Activated effector memory CD4-positive, alpha-beta T cell treated with Interleukin-2 at 50 U/mL for 16 hours (primary cell): ENCODE measurements at places on chromosomes 16 and 17.

DNA sequence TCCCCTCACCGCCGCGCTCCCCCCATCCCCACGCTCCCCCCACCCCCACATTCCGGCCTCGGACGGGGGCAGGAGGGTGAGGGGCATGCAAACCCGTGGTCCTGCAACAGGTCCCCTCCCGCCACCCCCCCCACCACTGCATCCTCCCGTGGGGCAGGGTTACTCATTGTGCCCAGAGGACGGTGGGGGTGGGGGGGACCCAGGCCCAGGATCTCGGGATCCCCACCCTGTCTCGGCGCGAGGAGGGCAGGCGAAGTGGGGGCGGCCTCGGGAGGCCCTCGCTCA, 8.5 kb downstream of the SLC22A31 start:
- no peak for DNase-seq

DNA sequence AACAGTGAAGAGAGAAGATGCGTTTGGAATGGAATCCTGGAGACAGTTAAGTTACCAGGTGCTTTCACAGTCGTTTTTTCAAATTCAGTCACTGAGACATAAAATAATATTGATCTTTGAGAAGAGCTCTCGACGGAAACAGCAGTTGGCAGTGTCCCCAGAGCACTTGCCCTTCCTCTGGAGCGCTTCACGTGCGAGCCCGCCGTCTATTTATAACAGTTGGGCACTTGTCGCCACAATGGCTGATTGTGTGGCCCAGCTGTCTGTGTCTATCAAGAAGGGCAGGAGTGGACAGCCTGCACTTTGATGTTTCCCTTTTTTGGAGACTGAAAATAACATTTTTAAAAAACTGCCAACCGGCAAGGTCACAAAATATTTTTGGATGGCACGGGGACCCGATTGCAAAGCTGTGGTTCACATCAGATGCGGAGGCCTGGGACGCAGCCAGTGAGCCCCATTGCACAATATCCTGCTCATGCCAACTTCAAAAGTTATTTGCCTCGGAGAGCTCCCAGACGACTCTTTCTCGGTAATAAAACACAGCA, 62.9 kb downstream of the ADCY9 start:
- no peak for DNase-seq

- DNase-seq = no peak
Observed at GRCh38 chr17:46097497-46097896, 95.7 kb downstream of the KANSL1 start.

DNA sequence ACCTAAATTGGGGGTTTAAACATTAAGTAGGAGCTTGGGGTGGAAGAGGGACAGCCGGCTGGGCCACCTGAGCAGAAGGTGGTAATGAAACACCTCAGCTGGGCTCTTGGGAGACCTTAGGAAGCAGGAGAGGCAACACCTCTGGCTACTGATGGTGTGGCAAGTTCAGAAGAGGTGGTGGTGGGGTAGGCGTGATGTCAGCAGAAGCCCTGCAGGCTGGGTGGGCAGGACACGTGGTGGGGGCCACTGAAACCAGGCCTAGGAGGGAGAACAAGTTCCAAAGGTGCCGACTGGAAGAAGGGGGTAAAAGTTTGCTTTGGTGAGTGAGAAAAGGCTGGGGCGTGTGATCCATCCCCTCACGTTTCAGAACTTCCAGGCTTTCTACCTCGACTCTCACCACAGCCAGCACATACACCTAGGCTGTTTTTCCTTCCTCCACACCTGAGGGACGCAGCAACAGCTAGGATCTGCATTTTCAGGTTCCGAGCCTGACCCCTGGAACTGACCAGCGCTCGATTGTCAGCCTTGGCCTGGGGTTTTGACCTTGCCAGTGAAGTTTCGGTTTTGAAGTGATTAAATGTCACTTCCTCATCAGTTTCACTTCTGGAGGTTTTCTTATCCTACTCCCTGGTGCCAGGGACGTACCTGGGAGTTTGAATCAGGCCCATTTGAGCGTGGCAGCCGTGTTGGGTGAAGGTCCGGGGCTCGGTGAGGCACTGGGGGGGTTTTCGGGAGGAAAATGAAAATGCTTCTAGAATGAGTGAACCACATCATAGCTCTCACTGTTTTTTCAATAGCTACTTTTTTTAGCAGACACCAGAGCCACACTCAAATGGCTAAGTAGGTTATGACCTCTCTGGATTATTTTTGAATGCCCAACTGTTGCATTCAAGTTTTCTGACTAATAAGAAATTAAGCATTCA, 10.0 kb downstream of the SNN start:
- no peak for DNase-seq

DNA sequence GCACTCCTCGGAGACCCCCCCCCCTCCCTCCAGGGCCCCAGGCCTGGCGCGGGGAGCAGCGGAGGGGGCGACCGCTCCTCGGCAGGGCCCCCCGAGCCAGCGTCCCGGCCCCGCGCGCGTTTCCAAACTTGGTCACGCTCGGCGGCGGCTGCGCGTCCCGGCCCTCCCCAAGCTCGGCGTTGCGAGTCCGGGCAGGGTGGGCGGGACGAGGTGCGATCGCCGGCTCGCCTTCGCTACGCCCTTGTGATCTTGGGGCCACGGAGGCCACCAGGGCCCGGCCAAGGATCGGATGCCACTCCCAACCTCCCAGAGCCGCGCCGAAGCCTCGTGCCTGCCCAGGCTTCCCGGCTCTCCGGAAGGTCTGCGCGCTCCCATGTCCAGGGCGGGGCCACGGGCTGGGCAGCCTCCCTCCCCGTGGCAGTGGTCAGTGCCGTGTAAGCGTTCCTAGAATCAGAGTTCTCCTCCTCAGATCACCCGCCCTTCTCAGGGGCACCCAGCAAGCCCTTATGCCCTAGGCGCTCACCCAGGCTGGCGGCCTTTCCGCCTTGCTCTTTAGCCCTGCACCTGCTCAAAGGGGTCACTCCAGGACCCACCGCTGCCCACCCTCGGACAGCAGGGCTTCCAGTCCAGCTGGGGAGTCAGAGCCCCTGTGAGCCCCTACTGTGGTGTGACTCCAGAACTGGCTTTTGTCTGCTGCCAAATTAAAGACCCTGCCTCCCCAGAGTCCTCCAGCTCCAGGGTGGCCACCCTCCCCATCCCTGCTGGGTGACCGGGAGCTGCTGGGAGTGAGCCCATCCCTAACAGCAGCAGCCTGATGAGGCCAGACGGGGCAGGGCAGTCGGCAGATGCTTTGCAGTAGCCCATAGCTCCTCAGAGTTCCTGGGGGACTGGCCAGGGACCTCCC, 12.2 kb upstream of the MRPS23 start:
- DNase-seq = no peak

GRCh38 chr16:50506543-50506937, 41.7 kb upstream of the NKD1 start:
- no peak for DNase-seq
